ENCODE measurements at places on chromosomes 13 and 19.

DNA sequence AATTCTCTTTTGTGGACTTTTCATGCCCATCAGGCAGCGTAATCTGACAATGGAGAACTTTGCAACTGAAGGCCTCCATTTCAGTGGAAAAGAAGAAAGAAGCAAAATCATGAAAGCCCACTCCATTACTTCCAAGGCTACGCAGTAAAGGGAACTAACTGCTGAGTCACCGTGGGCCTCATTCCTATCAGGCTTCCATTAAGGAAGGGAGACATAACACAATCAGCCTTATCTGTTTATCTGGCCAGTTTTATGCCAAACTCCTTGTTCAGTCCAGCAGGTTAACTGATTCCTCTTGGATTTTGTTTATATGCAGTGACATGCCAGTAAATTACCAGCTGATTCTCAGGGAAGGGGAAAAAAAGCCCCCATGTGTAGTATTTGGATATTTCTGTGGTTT lies 56.8 kb upstream of the KATNAL1 start:
- DNase-seq: no peak

DNA sequence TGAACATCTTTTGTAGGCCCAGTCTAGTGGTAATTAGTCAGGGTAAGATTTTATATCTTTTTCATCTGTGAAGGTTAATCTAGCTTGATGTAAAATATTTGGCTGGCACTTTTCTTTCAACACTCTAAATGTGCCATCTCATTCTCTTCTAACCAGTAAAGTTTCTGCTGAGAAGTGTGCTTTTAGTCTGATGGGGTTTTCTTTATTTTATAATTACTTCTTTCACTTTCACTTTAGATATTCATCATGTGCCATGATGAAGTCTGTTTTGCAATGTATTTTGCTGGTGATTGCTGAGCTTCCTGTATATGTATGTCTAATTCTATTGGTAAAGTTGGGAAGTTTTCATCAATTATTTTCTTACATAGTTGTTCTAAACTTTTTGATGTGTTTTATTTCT lies 31.9 kb downstream of the ZNF726 start:
- DNase-seq: no peak

DNA sequence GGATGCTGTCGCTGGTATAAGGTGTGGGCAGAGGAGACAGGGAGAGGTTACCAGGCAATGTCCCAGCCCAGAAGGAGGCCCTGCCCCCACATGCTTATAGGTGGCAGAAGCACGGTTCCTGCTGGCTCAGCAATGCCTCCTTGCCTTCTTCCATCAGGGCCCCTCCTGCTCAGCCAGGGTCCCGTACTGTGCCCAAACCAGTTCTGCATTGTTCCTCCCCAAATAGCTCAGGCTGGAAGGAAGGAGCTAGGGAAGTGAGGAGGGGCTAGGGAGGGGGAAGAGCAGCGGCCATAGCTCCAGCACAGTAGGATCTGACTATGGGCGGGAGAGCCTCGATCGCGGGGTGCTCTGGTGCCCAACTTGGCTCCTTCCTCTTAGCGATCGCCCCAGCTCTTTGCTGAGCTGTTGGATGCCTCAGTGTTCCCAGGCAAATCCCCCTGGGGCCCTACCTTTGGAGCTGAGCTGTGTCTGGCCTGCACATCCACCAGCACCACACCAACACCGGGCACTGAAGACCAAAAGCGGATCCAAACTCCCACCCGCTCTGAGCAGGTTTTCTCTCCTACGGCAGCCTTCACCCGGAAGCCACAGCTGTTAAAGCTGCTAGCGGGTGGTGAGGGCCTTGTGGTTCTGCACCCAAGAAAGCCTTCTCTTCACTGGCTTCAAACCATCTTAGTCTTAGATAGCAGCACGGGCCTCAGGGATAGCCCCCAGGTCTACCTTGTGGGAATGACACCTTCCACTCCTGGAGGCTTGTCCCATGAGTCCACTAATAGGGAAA lies 32.1 kb upstream of the PEPD start:
- no peak for DNase-seq

DNA sequence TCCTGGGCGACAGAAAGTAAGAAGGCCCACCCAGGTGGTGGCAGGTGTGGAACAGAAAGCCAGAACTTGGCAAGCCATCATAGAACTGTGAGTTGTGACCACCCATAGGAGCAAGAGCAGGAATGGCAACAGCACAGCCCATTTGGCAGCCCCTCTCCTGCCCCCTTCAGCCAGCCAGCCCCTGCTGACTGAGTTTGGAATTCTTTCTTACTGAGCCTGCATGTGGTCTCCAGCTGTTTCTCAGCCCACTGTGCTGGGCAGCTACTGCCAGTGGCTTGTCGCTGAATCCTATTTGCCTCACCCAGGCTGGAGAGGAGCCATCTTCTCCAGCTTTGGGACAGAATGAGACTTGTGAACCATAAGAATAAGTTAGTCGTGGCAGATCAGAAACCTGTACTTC lies 28.3 kb downstream of the CNMD start:
- DNase-seq: no peak

DNA sequence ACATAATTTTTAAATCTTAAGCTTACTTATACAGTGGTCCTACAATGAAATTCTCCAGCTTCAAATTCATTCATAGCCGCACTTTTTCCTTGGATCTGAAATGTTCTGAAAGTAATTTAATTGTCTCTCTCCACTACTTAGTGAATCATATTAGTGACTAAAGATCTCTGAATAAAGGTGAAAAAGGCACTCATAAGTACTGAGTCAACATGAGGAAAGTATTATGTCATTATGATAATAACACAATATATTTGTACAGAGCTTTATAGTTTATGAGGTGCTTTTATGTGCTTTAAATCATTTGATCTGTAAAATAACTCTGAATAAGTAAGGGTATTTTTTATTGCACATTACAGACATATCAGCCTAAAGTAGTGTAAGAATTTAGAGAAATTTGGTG lies 628.2 kb upstream of the SLITRK5 start:
- DNase-seq: no peak

DNA sequence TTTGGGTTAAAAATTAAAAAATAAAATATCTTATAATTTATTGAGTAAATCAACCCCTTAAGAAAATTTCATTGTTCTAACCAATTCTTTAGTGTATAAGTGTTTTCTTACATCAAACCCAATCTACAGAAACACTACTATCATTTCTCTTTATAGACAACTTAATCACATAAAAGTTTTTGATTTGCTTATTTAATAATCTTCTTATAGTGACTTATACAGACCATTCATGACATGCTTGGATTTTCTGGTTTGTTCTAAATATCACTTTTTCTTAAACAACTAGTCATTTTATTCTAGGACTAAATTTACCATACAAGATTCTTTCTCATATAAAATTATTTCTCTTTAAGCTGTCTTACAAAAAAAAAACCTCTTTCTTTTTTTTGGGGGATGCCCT lies 27.3 kb upstream of the ZSCAN5A start:
- DNase-seq: no peak

GRCh38 chr13:113920606-113921286 lies 53.1 kb downstream of the C13orf46 start:
- no peak for DNase-seq

DNA sequence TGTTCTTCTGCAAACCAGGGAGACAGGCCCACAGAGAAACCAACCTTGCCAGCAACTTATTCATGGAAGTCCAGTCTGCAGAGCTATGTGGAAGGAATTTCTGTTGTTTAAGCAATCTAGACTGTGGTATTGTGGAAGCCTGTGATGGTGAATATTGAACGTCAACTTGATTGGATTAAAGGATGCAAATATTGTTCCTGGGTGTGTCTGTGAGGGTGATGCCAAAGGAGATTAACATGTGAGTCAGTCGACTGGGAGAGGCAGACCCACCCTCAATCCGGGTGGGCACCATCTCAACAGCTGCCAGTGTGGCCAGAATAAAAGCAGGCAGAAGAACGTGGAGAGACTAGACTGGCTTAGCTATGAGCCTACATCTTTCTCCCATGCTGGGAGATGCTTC lies 606.0 kb downstream of the EFNB2 start:
- DNase-seq: no peak

DNA sequence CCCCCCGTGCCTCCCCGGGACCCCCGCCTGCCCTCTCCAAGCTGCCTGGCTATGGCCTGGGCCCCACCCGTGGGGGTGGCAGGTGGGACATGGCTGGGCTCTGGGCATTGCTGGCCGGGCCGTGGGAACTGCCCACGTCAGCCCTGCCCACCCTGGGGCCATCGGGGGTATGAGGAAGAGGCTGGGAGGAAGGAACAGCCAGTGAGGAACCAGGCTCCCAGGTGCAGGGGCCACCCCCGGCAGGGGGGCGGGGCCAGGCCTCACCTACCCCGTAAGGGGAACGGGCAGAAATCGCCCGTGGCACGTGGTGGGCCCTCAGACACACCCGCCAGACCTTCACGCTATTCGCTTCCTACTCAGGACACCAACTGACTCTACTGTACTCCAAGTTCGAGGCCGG lies 22.4 kb downstream of the TCF3 start:
- no peak for DNase-seq

DNA sequence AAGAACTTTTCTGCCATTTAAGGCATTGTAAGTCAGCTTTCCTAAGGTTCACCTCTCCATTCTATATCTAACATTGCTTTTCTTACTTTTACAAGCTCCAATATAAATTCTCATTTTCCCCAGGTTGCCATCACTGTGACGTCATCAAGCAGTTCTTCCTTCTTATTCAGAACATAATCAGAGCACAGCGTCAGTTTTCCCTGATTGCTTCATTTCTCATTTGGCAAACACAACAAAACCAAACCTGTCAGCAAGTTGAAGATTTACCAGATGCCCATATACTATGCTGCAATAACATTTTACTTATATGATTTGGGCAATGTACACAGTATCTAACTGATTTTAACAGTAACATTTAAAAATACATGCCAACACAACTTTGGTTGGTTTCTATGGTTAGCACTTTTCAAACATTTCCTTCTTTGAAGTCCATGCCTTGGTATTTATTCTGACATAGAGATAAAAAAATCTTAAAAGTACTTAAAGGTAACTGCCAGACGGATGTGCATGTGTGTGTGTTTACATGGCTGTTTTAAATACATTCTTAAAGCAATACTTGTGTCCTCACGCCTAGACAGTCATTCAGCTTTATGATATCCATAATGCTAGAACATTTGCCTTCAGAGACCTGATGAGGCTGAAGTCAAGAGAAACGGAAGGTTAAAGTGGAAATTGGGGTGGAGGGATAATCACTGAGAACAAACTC lies 264.0 kb downstream of the KLF12 start:
- DNase-seq: no peak

DNA sequence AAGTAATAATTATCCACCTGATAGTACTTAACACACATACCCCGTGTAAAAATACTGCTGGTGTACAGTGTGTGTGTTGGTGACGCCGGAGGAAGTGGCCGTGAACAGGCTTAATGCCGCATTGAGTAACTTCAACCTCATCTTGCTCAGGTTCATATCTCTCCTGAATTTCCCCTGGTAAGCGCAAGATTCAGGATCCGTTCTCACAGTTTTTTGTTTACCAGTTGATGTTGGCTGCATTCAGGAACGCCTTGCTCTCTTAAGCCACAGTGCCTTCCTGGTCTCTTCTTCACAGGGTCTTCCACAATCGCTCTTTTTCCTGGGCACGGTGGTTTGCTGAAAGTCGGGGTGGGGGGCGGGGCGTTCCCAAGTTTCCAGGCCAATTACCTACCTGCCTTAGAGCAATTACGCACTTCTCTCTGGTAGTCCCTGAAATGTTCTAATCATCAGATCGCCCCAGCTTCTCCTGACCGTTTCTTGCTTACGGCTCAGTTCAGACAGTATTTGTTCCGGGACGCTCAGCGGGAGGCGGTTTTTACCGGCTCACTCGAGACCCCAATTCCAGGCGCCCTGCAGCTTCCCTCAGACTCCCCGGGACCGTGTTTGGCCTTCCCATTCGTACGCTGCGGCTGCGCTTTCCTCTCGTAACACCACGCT lies 706 bp upstream of the DNAJC3 start:
- DNase-seq: peak; percentile 10

DNA sequence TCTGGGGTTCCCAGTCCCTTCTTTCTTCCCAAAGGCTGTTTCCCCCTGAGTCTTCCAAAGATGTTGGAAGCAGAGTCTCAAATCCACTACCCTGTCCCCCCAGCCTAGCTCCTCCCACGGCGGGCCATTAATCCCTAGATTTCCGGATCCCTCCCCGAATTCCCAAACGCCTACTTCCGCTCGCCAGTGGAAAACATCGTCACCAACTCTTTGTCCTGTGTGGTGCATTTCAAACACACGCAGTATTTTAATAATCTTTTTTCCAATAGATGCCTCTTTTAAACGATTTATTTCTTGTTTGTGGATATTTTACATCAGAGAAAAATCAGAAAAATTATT lies 610 bp downstream of the ZNF791 start:
- DNase-seq: no peak

DNA sequence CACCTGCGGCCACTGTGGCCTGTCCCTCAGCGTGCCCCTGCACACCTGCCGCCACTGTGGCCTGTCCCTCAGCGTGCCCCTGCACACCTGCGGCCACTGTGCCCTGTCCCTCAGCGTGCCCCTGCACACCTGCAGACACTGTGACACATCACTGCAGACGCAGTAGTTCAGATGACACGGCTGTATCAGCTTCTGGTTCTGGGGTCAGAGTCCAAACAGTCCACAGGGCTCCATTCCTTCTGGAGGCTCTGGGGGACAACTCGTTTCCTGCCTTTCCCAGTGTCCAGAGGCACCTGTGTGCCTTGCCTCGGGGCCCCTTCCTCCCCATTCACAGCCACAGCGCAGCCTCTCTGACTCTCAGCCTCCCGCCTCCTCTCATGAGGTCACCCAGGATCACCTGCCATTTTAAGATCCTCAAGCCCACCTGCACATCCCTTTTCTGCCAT lies 5.5 kb downstream of the SF3A2 start:
- no peak for DNase-seq

DNA sequence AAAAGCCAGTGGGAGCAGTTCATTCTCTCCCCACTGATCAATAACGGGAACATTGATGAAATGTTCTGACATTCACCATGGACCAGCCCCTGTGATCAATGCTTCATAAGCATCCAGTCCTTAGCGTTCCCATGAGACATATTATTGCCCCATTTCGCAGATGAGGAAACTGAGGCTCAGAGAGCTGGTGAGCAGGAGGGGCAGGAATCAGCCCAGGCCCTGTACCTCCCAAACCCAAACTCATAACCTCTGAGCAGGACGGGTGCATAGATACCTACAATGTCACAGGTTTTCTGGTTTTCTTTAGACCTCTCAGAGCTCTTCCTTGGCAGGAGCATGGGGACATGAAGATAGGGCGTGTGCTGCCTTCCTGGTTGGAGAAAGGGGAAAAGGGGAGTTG lies 2.1 kb downstream of the MCOLN1 start:
- no peak for DNase-seq

DNA sequence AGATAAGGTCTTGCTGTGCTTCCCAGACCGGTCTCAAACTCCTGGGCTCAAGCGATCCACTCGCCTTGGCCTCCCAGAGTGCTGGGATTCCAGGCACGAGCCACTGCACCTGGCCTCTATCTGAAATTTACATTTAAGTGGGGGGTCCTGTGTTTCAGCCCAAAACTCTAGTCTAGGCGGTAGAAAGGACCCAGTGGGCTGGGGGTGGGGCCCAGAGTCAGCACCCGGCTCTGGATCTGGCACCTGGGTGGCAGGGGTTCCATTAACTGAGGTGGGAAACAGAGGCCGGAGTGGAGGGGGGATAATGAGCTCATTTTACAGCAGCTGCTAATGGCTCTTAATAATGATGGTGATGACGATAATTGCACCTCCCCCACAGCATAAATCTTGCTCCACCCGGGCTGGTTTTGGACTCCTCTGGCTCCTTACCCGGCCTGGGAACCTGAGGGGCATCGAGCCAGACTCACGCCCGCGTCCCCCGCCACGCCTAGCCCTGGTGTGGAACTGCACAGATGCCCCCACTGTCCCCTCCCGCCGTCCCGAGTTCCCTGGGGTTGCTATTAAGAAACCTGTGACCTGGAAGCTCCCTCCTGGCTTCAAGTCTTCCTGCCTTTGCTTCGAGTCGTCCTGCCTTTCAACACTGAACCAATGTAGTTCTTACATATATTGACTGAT lies 17.8 kb upstream of the KLF2 start:
- no peak for DNase-seq
